NCI-H1417 treated with DMSO at 0.1 percent for 48 hours (cell line): ENCODE measurements at places on chromosomes 5 and 9.

DNA sequence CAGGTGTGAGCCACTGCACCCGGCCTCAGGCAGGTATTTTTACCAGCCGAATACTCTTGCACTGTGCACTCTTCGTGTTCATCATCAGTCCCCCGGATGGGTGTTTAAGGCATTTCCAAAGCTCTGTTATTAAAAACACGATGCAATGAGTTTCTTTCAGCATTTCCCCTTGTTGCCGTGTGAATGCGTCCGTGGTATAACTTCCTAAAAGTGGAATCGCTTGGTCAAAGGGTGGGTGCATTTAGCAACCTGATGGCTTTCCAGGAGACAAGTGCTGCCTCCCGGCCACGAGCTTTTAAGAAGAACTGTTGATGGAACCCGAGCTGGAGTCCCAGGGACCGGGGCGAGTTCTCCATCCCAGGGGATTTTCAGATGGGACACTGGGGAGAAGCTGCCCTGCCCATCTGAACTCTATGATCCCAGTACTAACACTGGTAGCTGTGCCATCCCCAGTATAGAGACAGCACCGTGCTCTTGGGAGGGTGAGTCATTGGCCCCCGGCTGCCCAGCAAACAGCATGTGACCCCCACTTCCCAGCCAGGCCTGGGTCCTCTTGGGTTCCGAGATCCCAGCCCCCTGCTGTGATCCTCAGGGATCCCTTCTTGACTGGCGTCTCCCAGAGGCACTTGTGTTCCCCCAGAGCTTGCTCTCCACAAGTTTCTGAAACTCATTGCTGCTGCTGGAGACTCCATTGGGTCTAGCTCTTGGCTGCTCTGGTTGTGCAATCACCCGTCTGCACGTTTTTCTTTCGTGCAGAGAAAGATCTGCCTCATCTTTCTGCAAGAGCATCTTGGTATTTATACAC, 169.5 kb upstream of the IER5L start:
- DNase-seq: no peak

DNA sequence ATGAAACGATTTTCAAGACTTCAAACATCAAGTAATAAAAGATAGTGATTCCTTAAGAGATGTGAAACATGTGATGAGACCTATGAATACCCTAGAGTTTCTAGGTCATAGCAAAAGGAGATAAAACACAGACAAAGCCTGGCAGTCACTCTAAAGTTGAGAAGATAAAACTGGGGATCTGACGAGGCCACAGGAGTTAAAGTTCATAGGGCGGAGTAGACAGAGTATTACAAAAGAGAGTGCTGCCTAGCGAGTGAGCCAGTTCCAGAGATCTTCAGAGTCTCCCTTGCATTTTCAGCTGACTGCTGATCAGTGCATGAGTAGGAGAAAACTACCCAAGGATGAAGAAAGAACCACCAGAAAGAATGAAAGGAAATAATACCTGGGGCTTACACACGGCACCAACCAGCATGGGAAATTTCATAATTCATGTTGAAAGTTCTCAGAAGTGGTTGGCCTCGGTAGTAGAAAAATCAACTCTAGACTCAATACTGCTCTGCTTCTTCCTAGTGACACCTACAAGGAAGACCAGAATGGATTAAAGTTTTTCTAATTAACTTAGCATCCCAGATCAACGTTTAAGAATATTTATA, 30.4 kb downstream of the FBXO4 start:
- DNase-seq: no peak

GRCh38 chr5:68542207-68542606, 326.7 kb downstream of the PIK3R1 start:
- DNase-seq: no peak

- DNase-seq: no peak
Measured at GRCh38 chr9:133861086-133861485, 122.9 kb upstream of the SARDH start.

DNA sequence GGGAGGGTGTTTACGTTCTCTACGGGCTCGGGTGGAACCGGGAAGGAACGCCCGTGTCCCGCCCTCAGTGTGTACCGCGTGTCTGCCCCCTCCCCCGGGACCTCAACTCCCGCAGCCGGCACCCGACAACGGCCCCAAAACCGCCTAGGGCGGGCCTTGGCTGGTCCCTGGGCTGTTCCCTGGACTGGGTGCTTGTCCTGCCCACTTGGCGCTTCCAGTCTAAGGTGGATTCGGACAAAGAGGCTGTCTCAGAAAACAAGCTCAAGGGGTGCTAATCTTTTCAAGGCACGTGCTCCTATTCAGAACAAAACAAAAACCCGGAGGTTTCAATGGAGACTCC, 379 bp upstream of the CLK4 start:
- no peak for DNase-seq

- no peak for DNase-seq
Measured at GRCh38 chr5:10563945-10564837, at the start of gene ANKRD33B. ANKRD33B (plus strand) TSS chr5:10564070; CDS start chr5:10564468, 398 bp downstream.

DNA sequence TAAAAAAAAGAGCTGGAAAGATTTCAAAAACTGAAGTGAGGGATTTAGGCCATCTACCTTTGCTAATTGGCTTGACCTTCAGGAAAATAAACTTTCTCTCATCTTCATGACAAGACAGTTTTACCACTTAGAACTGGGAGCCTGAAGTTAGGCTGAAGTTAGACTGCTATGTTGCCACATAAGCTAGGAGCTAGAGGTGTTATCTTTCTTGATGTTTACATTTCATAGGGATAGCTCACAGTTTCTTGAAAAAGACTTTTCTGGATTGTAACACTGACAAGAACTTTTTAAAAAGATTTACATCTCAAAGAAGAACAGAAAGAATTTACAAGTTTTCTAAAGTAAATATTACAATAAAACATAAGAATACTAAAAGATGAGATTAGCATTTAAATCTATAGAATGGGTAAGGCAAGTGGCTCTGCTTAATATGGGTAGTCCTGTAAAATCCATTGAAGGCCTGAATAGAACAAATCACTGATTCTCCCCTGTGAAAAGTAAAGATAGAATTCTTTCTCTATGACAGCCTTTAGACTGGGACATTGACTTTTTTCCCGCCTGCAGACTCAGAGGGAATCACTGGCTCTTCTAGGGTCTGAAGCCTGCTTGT, 1665.4 kb upstream of the CDH9 start:
- no peak for DNase-seq

- no peak for DNase-seq
Measured at GRCh38 chr5:167968837-167969236, 322.6 kb upstream of the WWC1 start.

GRCh38 chr5:38141665-38142064, 116.7 kb upstream of the EGFLAM start:
- DNase-seq: no peak
